Fibroblast of gingiva (primary cell): ENCODE measurements at places on chromosomes 1 and 21.

- no peak for DNase-seq
These were observed 585 bp upstream of the PLEKHA6 start for GRCh38 chr1:204360314-204360713.

DNA sequence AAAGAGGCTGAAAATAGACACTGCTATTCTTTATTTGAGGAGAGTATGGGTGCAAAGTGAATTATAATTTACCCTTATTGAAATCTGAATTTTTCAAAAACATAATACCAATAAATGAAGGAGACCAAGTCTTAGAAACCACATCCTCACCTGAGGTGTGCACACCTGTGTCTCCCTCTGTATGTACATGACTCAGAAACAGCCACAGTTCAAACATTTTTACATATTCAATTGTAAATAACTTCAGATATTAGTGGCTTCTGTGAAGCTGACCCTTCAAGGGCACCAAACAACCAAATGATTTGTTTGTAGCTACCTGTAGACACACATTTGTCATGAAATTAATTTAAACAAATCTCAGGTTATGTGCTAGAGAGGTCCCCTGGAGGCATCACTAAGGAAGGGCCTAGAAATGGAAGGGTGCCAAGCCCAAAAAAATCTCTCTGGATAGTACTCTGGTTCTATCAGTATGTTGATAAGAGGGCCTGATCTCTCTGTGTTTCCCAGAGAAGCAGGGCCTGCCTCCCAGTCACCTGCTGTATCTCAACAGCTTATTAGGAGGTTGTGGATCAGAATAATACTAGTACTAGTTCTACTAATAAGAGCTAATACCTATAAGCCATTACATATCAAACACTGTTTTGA is 28.1 kb downstream of the ERI3 start:
- DNase-seq, result no peak

GRCh38 chr21:31110430-31110829 is 72.2 kb upstream of the KRTAP19-8 start:
- DNase-seq, result no peak

- no peak for DNase-seq
These were observed 24.0 kb downstream of the USP25 start for GRCh38 chr21:15753741-15754140.

DNA sequence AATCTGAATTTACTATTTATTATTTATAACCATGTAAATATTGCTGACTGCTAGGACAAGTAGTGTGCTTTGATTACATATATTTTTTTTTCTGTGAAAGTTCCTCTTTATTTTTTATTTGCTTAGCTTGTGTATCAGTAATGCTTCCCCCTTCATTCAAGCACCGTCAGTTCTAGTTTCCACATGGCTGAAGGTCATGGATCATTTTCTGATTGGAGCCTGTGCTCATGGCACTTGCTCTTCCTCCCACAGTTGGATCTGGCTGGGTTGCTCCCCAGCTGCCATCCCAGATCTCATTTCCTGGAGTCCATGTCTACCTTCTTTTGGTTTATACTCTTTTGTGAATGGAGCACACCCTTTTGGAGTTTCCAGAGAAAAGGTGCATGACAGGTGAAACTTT is 57.0 kb upstream of the IGSF5 start:
- DNase-seq, result no peak

- peak; percentile 89 for DNase-seq
These were observed 52.9 kb downstream of the MATN1 start for GRCh38 chr1:30670240-30671060.

DNA sequence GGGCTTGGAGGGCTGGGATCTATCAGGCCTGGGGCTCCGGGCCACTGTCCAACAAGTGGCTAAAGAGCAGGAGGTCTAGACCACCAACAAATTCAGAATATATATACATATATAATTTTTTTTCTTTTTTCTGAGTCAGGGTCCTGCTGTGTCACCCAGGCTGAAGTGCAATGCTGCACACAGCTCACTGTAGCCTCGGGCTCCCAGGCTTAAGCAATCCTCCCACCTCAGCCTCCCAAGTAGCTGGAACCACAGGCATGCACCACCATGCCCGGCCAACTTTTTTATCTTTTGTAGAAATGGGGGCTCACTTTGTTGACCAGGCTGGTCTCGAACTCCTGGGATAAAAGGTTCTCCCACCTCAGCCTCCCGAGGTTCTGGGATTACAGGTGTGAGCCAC is 6.8 kb upstream of the LAPTM5 start:
- no peak for DNase-seq

DNA sequence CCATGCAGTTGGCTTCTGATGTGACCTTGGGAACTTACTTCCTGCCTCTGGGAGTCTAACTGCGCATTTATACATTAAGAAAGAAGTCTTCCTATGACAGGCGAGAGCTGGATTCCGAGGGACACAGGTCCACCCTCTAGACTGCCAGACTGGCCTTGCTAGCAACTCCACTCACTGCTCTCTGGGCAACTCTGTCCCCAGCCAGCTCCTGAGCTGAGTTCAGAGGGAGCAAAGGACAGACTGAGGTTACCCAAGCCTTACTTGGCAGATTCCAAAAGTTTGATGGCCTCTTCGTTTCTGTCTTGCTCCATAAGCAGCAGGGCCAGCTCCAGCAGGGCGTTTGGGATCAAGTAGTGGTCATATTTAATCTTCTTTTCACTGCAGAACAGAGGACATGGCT is 41.8 kb downstream of the TTC39A start:
- no peak for DNase-seq

DNA sequence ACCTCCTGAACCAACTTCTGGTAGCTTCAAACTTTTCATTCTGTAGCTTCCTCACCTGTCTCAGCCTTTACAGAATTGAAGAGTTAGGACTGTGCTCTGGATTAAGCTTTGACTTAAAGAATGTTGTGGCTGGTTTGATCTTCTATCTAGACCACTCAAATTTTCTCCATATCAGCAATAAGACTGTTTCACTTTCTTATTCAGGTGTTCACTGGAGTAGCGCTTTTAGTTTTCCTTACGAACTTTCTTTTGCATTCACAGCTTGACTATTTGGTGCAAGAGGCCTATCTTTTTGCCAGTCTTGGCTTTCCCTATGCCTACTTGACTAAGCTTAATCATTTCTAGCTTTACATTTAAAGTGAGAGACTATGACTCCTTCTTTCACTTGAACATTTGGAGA is 31.5 kb downstream of the FGGY start:
- no peak for DNase-seq

DNA sequence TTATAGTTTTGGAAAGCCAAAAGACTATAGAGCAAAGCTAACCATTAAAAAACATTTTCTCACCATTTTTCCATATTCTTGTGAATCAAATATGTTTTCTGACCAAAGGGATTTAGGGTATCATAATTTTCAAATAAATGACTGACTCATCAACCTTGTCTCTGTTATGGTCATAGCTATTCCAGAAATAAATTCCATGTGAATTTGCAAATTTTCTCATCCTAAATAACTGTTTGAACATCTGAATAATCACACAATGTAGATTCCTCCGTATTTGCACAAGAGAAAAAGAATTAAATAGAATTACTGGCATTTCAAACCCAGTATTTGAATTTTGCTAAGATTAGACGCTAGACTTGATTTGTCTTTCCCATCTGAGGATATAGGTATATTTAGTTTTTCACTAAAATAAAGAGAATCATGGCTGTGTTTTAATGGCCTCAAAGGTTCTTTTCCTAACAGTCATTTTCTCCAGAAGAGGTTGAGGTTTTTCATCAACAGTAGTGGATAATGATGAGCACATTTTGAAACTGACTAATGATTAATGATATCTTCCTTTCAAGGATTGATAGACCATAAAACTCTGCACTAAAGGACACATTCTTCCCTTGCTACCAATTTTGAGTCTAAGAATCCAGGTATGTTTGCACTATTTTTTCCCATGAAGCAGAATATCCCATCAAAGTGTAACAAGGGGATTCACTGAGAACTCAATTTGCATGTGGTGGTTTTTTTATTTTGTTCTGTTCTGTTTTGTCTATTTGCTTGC is 9.5 kb upstream of the DUSP23 start:
- no peak for DNase-seq

GRCh38 chr1:31216016-31216415 is 23.7 kb downstream of the NKAIN1 start:
- no peak for DNase-seq

GRCh38 chr1:156752843-156753482 is 1.5 kb upstream of the HDGF start:
- peak; percentile 87 for DNase-seq

DNA sequence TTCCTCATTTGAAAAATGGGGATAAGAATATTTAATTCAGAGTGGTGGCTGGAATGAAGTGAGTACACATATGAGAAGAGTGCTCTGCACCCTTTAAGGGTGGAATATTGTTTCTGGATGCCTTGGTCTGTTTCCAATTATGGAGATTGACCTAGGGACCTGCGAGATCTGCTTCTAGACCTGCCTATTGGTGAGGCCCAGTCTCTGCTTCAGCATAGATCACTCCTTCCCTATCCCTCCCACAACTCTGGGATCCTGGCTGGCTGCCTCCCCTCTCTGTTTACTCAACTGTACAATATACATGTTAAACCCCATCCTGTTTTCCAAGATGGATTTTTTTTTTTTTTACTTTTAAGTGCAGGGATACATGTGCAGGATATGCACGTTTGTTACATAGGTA is 6.4 kb upstream of the LDLRAD1 start:
- DNase-seq, result no peak

DNA sequence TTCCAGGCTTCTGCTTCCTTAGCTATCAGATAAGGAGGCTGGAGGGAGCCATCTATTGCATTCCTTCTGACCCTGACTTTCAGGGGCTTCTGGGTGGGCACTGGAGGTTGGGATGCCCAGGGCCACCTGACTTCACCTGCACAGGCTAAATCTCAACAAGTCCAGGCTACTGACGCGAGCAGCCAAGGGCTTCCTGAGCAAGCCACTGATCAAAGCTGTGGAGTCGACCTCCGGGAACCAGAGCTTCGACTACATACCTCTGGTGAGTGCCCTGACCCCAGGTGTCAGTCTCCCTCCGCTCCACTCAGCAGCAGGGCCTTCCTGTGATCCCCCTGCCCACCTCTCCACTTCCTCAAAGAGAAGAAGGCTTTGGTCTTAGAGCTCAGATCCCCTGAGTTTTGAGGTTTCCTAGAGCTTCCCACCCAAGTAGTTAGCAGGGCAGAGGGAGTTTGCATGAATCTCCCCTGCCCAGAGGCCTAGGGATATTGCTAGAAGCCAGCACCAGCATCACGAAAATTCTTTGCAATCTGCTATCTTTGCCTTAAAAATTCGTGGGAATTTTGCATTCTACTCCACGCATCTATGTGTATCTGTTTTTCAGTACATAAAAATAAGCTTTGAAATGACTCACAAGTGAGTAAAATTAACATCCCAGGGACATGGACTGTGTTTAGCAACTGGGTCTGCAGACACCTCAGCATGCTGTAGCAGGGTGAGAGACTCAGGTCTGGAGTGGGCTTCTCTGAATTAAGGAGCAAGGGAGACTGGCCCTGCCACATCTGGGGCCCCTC is 61.4 kb downstream of the VWA5B1 start:
- no peak for DNase-seq
